GM13977 (cell line): ENCODE measurements at places on chromosomes 16 and 17.

- no peak for DNase-seq
Measured at GRCh38 chr17:67491009-67491680, 114.1 kb downstream of the PITPNC1 start.

DNA sequence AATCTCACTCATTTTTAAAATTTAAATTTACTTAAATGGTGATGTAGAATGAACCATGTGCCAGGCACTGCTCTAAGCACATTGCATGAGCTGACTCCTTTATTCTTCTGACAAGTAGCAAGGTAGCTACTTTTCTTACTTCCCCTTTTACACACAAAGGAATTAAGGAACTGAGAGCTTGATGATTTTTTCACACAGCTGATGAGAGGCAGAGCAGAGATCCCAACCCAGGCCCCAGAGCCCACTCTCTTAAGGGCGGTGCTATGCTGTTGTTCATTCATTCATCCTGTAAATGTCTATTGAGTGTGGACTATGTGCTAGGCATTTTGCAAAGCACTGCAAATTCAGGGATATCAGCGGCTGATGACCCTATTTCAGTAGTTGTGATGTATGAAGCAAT lies 17.9 kb downstream of the SEC14L5 start:
- DNase-seq: peak; percentile 89

DNA sequence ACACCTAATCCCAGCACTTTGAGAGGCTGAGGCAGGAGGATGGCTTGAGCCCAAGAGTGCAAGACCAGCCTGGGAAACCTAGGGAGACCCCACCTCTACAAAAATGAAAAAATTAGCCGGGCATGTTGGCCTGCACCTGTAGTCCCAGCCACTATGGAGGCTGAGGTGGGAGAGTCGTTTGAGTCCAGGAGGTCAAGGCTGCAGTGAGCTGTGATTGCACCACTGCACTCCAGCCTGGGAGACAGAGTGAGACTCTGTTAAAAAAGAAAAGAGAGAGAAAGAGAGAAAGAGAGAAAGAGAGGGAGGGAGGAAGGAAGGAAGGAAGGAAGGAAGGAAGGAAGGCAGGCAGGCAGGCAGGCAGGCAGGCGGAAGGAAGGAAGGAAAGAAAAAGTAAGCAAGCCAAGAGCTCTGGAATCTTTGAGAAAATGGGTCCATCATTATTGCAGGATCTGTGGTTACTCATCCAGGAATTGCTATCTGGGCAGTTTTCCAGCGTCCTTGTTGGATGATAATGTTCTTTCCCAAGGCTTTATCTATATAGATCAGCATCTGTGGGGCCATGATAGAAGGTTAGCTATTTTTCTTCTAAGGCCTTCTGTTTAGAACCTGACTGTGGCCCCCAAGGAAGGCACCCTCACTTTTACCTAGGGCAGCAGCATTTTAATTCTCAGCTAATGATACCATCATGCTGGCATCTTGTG lies 533.2 kb upstream of the CDH5 start:
- no peak for DNase-seq

DNA sequence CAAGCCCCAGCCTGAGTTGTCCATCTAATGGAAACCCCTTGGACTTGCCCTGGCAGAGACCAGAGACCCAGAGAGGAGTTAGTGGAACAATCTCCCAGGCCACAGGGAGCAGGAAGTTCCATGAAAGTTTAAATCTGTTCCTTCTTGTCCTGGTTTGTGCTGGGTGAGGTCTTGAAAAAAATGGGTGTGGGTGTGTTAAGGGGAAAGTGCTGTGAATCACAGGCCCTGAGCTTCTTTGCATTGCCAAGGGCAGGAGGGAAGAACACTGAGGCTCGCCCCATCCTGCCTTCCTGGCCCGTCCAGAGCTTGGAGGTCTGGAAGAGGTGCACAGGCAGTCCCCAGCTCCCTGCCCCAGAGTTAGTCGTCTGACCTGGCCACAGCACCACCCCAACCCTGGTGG lies 2.3 kb downstream of the ADORA2B start:
- DNase-seq: no peak

DNA sequence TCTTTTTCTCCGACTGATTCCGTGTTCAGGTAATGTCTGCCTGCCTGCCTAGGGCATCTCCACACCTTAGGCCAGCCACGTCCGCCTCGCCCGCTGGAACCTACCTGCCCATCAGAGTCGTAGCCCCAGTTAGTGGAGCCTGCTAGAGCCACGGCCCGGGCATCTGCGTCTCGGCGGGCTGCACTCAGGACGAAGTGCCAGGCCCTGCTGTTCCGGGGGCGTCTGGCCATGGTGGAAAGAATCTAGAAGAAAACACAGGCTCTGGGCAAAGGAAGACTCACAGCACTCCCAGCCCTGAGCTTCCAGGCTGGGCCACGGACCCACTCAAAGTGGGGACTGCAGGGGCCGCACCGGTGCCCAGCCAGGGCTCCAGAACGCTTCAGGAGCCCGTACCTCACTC lies 1.1 kb downstream of the SPSB3 start:
- DNase-seq: no peak

DNA sequence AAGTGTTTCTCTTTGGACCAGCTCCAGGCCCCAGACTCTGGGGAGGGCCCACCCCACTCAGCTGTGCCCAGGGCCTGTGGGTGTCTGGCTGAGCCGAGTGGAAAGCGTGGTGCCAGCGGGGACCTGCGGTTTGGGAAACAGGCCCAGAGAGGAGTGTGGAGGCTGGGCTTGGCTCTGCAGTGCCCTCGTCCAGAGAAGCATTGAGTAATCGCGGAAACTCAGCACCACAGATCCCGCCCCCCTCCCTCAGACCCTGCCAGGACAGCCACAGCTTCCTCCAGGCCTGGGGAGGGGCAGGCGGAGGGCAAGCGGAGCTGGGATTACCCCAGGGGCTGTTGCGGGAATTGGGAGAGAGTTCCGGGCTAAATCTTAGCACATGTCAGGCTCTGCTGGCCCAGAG lies 14.6 kb upstream of the PITPNA start:
- DNase-seq: peak; percentile 61

DNA sequence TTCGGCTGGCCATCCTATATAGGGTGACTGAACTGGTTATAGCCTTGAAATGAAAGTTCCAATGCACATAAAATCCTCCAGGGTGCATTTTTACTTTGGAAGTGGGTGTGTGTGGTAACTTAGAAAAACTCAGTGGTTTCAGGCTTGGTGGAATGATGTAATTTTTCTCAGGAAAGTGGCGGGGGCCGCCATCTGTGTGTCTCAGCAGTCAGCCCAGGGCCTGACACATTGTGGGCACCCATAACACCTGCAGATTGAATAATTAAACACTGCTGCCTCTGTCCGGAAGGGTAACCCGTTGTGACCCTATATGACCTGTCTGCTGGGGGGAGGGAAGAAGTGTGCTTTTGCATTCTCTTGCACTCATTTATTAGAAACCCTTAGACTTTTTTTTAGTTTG lies 2.2 kb upstream of the PDP2 start:
- no peak for DNase-seq

DNA sequence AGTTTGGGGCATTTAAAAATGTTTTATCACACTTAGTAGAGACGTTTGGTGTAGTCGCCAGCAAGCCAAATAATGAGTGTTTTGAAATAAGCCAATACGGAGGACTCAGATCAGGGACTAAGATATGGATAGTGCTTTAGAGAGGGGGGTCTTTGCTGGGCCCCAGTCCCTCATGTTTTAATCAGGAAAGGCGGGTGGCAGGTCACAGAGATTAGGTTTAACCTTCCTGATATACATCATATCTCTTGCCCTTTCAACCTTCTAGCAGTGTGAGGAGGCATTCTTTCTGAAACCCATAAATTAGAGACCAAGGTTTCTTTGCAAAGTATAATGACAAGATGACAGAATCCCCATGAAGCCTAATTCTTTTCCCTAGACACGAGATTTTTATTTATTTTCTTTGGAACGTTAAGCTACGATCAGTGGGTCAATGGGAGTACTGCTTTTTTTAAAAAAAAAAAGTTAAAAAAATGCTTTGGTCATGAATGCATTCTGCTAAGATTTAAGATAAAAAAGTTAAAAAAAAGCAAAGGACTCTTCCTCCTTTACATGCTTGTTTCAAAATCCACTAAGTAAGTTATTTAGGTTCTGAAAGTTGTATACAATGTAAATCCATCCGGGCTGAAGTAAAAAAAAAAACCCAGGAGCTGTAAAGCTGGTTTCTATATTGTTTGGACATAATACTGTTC lies 572.1 kb upstream of the SALL1 start:
- no peak for DNase-seq

DNA sequence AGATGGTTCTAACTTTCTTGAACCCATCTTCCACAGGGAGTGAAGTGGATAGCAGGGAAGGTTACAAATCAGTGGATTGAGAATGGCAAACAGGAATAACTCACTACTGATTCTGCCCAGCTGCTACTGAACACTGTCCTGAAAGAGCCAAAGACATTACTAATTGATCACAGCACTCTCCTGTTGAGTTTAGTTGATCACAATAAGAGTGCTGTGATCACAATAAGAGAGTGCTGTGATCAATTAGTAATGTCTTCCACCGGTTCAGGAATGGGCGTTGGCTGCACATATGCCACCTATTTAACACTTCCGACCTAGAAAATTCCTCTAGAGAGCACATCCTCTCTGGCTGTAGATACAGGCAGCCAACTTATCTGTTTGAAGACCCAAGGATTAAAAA lies 11.4 kb downstream of the CFAP97D1 start:
- DNase-seq: no peak

GRCh38 chr16:28110479-28110878 lies 47.0 kb upstream of the GSG1L start:
- DNase-seq: no peak

DNA sequence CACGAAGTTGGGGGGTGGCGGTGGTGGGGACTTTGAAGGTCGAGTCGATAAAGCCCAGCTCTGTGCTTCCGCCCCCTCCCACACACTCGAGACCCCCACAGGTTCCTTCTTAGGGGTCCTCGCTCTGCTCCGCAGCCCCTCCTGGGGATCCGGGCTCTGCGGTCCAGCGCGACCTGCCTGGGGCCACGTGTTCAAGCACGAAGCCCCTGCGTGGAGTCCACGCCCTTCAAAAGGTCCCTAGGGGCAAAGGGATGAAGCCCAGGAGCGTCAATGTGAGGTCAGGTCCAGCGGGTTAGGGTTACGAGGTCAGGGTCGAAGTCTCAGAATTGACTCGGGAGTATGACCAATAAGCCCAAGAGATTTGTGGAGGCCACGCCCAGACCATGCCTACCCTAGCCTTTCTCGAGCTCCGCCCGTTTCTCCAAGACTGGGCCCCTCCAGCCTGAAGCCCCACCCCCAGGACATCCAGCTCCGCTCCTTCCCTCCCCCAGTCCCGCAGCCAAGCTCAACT lies 786 bp upstream of the CACNA1G start:
- peak; percentile 76 for DNase-seq

DNA sequence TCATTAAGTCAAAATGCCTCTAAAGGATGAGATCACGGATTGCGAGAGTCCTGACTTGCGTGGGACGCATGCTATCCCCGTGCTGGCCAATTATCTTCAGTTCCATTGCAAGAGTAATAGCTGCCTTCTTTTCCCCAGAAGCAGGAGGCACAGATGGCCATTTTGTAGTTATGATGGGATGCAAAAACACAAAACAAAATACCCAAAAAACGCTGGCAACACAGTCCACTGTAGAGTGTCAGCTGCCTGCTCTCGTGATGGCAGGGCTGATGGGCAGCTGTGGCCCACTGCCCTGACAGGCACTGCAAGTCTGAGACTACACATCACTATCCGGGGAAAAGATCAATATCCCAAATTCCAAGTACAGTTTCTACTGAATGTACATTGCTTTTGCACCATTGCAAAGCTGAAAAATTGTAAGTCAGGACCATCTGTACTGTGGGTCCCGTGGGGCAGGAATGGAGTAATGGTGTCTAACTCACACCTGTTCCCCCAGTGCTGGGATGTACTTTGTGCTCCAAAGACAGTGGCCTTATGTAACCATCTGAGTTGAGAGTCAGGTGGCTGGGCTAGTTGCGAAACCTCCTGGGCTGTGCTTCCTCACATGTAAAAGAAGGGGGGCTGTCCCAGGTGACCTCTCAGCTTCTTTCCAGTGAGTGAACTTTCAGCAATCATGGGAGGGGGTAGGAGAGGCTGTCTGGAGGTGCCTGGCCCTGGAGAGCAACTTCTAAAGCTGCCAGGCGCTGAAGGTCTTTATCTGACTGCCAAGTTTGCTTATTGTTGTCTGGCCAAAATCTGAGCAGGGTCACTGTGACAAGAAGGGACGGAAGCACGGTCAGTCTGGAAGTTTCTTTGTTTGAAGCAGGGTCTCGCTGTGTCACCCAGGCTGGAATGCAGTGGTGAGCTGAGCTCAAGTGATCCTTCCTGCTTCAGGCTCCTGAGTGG lies 4.7 kb downstream of the SLC47A1 start:
- no peak for DNase-seq

DNA sequence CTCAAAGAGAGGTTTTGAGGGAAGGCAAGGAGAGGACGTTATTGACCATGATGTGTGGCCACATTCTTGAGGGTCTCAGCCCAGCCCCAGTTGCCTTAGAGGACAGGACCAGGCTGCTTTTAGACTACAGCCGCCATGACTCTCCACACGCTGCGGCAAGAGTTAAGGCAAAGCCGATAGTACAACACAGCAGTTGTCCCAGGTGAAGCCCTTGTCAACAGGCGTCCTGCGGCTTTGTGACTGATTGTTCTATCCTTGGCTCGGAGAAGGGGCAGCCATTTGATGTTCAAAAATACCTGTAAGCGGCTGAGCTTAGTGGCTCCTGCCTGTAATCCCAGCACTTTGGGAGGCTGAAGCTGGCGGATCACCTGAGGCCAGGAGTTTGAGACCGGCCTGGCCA lies 28.8 kb downstream of the TMEM92 start:
- no peak for DNase-seq
